Left renal cortex interstitium (tissue), 4 donors: ENCODE measurements at places on chromosomes 3 and 15.
A peak's percentile ranks its signal among the peaks of the same experiment; 100 is the strongest.

- peak; percentile 62 for DNase-seq
These were observed 92.7 kb upstream of the OCA2 start for GRCh38 chr15:28191832-28192231.

- no peak for DNase-seq
These were observed 101.8 kb upstream of the RBMS3 start for GRCh38 chr3:29178809-29179793.

GRCh38 chr3:127645371-127646015 is 16.5 kb downstream of the PODXL2 start:
- DNase-seq: no peak

DNA sequence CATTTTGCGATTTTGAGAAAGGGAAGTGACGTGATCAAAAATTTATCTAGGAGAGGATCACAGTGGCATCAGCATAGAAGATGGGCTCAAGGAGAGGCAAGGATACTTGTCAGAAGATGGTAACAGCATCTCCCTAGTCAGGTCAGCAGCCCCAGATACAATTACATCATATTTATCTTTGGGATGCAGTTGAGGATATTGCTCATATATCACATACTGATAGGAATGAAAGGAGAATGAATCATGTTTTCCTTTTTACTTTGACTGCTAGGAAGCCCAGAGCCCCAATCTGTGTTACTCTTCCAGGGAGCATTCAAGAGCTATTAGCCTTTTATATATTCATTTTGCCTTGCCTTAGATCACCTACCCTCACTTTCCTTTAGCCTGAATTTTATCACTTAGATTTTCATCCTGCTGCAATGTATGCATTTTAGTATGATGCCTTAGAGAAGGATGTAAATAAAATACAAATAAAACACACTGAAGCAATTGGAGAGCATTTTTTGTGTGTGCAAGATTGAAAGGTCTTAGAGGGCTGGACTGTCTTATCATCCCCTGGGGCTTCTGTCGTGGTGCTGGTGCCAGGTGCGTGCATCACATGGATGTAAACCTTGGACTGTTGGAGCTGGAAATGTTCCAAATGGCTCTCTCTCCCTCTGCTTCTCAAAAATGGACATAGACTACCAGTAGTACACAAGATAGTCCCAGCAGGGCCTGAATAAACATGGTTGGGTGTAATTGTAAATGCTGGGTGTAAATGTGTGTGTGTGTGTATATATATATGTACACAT is 40.3 kb downstream of the CORO2B start:
- DNase-seq: no peak

DNA sequence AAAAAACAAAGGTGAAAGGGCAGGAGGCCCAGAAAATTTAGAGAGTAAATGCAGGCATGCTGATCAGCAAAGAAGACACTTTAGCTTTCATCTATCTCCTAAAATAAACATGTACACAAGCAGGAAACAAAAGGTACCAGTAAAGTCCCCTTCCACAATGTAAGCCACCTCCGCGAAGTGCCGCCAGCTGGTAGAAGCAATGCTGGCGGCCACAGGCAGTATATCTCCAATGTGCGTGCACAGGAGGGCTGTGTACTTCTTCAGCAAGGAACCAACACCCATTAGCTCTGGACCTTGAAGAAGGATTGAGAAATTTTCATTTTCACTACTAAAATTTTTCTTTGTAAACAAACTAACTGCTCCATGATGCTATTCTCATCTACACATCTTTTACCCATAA is 75.4 kb downstream of the HERC2 start:
- no peak for DNase-seq

DNA sequence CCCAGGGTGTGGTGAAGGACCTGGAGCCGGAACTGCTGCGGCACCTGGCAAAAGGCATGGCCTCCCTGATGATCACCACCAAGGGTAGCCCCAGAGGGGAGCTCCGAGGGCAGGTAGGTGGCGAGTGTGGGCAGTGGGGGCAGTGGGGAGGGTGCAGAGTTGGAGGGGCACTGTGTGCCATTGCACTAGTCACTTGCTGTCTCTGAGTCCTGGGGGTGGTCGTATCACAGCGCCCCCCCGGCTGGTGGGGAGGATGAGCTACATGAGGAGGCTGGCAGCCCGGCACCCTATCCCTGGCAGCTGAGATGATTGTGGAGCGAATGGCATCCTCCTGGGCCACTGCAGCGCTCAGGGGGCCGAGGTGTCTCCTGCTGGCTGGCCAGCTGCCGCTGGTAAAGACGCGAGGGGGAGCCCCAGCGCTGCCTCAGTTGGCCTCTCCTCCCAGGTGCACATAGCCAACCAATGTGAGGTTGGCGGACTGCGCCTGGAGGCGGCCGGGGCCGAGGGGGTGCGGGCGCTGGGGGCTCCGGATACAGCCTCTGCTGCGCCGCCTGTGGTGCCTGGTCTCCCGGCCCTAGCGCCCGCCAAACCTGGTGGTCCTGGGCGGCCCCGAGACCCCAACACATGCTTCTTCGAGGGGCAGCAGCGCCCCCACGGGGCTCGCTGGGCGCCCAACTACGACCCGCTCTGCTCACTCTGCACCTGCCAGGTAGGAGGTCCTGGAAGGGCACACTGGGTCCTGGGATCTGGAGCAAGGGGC is 6.4 kb downstream of the CHRD start:
- DNase-seq: no peak

DNA sequence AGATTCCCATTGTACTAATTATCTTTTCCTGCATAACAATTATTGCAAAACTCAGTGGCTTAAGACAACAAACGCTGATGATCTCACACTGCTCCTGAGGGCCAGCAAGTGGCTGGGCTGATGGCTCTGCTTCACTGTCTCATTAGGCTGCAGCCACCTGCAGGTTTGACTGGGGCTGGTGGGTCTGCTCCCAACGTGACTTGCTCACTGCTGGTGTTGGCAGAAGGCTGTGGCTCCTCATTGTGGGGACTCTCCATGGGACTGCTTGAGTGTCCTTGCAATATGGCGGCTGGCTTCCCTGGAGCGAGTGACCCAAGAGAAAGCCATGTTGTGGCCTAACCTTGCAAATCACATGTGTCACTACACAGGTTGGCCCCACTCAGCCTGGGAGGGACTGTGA is 71.1 kb downstream of the PLXNA1 start:
- no peak for DNase-seq

DNA sequence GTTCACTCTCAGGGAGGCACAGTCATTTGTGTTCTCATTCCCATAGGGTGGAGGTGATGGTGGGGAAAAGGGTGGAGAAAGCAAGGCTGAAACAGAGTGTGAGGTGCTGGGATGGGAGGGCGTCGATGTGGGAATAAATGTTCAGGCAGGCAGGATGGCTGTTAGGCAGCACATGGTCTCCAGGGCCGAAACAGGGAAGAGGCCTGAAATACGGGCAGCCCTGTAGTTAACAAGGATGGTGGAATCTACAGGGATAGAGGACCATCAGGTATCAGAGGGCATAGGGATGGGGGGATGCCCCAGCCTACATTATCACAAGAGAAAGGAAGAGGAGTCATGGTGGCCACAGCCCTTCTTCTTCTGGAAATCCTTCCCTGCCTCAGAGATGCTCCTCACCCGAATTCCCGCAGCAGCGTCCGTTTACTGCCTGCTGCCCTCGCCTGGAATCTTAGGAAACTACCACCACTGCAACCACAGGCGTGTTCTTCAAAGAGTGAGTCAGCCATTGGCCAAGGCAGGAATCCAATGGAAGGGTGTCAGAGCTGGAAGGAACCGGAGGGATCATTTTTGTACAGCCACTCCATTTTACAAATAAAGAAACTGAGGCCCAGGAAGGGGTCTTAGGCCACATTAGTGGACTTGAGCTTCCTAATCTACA is 49.7 kb upstream of the POMGNT2 start:
- DNase-seq: no peak

DNA sequence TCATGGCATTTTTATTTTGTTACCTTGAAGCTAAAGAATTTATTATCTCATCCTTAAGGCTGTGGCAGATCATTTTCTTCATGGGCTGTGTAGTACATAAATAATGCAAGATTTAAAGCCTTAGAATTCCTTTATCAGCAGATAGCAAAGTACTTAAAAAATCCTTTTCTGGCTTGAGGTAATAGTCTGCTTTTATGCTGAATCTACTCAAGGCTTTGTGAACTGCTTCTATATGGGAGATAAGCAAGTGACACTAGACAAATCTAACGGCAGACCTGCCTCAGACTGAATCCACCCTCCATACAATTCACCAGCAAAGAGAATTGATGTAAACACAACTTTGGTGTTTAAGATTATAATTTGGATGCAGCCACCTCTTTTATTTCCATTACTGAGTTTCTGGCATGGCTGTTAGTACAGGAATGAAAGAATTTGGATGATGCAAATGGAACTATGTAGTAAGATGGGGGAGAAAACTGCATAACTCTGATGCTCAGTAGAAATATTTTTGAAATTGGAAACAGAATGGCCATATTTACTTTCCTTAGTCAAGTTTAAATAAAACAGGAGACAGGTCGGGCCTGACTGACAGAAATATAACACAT is 1121.5 kb downstream of the NAALADL2 start:
- no peak for DNase-seq

- no peak for DNase-seq
These were observed 13.7 kb downstream of the C15orf39 start for GRCh38 chr15:75215107-75216004.

- DNase-seq: no peak
These were observed at the start of gene HCN4 for GRCh38 chr15:73368301-73369136. HCN4 (minus strand) TSS chr15:73368958; CDS start chr15:73368270, 688 bp downstream.

GRCh38 chr3:67691207-67691606 is 36.8 kb upstream of the SUCLG2 start:
- DNase-seq: no peak

- no peak for DNase-seq
These were observed 131.4 kb upstream of the IGSF10 start for GRCh38 chr3:151592287-151592686.

DNA sequence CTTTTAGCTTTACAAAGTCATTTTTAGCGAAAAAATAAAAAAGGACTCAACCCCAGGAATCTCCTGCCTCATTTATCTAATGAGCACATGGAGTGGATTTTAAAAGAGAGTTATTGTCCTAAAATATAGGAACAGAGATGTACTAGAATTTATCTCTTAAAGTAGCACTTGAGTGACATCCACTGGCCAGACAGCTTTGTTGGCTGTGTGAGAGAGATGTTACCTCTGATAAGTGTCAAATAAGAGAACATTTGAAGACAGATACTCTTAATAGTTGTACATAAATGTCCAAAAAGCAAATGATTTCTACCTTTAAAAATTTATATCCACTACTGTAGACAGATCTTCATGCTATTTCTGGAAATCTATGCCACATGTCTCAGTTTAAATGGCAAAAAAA is 12.3 kb upstream of the MFSD1 start:
- DNase-seq: no peak

GRCh38 chr3:73234354-73235014 is 173.0 kb downstream of the EBLN2 start:
- no peak for DNase-seq

- DNase-seq: peak; percentile 89
These were observed at the start of gene ADAMTS17 for GRCh38 chr15:100341750-100342560. ADAMTS17 (minus strand) TSS chr15:100341975; CDS start chr15:100341899, 76 bp downstream.

DNA sequence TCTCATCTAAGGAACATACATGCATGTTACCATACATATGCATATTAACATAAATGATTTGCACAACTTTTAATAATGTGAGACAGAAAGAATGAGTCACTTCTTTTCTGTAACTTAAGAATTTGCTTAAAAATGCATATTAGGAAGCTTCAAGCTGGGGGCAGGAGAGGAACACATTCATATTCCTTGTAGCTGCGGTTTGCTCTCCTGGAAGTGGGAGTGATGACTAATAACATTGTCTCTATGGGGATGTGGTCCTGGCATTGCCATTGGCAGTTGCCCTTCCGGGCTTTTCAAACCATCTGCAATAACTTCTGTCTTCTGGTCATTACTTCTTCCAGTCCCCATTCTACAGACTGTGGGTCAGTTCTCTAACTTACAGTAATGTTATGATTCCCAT is 15.6 kb downstream of the CHST2 start:
- no peak for DNase-seq

DNA sequence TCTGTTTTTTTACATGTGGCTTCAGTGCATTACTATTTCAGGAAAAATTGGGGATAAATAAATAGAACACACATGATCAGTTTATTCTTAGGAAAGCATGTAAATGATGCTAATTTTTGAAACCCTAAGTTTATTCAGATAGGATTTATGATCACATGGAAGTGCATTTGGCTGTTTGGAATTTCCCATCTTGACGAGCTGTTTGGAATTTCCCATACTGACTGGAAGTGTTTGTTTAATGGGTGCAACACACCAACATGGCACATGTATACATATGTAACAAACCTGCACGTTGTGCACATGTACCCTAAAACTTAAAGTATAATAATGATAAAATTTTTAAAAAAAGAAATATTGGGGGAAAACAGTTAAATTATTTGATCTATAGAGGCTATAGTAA is 79.5 kb downstream of the COL6A6 start:
- no peak for DNase-seq

DNA sequence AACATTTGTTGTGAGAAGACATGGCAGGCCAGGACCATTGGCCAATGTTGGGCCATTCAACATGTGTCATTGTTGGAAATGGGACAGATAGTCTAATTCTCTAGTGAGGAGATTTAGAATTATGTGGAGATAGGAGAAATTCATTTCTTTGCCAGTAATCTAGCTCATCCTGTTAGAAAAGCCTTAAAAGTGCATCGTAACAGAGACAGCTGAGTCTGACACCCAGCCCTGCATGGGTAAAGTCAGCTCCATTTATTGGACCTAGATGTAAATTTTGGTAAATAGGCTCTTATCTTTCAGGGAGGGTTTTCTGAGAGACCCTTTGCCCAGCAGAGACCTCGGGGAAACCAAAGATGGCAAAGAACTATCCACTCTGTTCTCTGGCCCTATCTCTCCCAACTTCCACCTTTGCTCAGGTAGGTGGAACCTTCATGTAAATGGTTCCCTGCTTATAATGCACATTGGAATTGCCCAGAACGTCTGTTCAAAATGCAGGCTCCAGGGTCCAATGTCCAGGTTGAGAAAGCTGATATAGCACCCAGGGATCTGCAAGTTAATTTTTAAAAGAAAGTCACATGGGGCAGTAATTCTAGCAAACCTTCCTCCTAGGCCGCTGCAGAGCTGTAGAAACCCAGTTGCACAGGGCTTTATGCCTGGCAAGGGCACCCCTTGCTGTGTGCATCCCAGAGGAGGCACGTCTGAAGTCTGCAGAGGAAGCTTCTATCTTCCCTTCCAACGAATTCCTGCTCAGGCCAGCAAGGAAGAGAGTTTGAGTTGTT is 365.9 kb upstream of the PROK2 start:
- no peak for DNase-seq

DNA sequence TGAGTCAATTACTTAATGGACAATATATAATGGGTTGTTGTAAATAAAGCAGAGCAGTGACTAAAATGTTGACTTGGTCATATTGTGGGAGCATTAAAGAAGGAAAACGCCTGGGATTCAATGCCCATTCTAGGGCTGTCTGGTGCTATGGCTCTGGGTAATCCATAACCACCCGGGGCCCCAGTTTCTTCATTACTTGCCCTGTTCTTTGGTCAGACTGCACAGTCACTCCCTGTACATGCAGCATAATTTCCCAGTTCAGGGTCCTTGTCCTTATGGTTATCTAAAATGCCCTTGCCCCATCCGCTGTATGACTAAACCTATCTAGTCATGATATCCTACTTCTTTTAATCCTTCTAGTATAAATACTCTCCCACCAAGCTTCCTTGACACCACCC is 27.5 kb upstream of the DENND4A start:
- no peak for DNase-seq
